NCI-H1694 (cell line): ENCODE measurements at places on chromosomes 5 and 9.

DNA sequence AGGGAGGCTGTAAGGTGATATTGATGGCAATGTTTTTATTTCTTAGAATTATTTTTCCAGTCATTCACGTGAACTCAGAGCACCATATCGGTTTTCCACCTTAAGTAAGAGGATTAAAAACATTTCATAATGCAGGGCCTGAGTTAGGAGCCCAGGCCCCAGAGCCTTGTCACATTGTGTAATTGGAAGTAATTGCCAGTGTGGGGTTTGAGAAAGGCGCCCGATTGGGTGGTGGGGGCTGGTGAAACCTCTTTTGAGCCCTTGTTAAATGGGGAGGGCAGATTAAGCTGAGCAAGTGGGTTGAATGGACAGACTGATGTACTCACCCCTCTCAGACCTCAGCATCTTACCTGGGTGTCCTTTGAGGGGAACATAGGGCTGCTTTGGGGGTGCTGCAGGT is 116.7 kb upstream of the PITX1 start:
- no peak for DNase-seq

- DNase-seq = no peak
These were observed 6.9 kb upstream of the TTC33 start for GRCh38 chr5:40762705-40763104.

DNA sequence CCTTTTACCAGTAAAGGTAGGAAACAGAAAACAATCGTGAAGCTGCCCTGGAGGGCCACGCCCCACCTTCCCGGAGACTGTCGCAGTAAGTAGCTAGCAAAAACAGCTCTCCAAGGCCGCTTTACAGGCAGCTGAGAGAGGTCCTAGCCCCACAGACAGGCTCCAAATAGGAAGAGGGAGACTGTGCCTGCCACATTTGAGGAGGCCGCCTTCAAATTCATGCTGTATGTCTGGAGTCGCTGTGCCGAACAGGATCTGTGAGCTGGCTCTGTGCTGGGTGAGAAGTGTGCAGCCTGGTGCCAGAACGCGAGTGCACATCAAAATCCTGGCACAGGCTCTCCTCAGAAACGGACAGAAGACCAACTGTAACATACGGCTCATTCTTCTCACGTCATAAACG is 582.2 kb downstream of the CETN3 start:
- DNase-seq = no peak

GRCh38 chr9:114037961-114038723 is 40.0 kb downstream of the AMBP start:
- DNase-seq = no peak

DNA sequence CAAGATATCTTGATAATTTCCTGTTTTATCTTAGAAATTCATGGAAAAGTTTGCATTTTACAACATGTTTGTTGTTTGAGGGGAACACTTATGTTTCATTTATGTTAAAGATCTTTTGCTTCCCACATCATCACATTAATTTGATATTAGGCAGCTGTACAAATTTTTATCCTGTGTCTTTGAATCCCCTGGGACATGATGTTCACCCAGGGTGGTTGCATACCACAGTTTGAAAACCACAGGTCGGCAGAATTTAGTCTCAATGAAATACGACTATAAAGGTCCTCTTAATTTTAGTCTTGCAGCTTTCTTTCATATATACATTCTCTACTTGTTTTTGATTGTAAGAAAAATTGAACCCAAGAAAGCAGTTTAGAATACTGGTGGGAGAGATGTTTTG is 3.7 kb downstream of the NAA35 start:
- DNase-seq = no peak

GRCh38 chr9:112173489-112174221 is 1.4 kb downstream of the SUSD1 start:
- DNase-seq = no peak

GRCh38 chr5:56309262-56309826 is 76.2 kb upstream of the ANKRD55 start:
- no peak for DNase-seq

GRCh38 chr5:157463081-157463480 is 3.1 kb downstream of the NIPAL4 start:
- DNase-seq = no peak

DNA sequence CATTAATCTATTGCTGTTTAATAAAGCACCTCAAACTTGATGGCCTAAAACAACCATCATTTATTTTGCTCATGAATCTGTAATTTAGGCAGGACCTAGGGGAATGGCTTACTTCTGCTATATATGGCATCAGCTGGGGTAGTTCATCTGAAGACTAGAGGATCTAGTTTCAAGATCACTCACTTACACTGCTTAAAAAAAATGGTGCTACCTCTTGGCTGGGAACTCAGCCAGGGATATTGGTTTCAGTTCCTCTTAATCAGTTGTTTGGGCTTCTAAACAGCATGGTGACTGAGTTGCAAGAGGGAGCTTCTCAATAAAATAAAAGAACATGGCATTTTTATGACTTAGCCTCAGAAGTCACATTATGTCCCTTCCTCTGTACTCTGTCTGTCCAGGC is 142.0 kb downstream of the FAM114A2 start:
- DNase-seq = peak; percentile 21

- no peak for DNase-seq
These were observed 94.4 kb downstream of the VAV2 start for GRCh38 chr9:133897675-133898074.

GRCh38 chr5:65382582-65382981 is 99.1 kb downstream of the ADAMTS6 start:
- no peak for DNase-seq

GRCh38 chr9:127887792-127888191 is 10.3 kb upstream of the AK1 start:
- no peak for DNase-seq

GRCh38 chr9:133142684-133143622 is 20.8 kb downstream of the GBGT1 start:
- no peak for DNase-seq

DNA sequence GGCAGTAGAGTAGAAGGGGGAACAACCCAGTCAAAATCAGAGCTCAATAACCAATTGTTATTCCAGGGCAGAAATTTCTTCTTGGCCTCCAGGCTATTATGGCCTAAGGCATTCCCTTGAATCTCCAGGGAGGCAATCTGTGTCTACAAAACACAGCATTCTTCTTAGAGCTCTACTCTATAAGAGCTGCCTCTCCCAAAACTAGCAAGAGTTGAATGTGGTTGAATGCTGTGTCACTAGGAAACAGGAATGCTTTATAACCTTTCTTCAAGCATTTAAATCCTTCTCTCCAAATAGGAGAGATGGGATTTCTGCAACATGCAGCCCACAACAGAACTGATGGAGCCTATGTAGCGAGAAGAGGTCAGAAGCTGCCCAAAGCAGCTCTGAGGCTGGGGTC is 97.1 kb upstream of the APC start:
- DNase-seq = no peak

DNA sequence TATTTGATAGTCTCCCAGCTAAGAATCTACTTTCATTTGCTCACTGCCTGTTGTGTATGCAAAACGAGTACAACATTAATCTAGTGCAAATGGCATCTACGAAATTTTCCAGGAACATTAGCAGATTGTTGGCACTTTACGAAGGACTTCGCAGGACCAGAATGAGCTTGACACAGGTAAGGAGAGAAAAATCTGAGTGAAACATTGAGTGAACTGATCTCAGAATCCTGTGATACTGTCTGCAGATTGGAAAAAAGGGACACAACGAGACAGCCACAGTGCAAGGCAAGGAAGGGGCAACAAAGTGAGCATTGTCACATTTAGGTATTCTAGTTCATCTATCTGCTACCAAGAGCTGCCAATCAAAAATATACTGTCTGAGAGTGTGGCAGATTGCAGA is 350.5 kb downstream of the ZNF608 start:
- no peak for DNase-seq

DNA sequence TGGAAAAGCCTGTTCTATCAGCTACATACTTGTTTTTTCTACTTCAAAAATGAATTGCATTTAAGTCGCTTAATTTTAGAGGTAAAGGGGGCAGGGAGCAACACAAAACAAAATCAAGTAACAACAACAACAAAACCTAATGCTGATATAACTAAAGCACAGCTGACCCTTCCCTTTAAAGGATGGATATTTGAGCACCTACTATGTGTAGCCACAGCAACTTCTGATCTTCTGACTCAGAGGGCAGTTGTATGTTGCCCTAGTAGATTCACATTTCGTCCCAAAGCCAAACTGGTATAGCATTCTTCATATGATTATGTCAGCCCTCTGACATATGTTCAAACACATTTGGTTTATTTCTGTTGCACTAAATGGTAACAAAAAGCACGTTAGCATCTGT is 6.8 kb downstream of the DAB2 start:
- DNase-seq = no peak

DNA sequence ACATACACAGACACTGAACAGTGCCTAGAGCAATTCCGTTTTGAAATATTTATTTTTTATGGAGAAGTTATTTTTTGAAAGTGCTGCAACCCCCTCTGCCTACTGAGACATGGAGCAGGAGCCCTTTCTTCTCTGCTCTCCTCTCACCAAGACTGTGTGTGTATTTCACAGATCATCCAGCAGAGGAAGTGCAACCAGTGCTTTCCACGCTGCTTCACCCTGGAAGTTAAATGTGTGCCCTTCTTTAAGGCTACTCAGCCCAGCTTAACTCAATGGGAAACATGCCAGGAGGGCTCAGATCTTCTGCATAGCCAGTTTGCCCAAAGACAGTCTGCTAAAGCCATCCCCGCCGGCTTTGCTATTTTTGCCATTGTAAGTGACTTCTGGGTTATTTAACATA is 606.3 kb downstream of the TLE1 start:
- DNase-seq = no peak

GRCh38 chr5:59206132-59206581 is 623.3 kb downstream of the RAB3C start:
- DNase-seq = no peak

DNA sequence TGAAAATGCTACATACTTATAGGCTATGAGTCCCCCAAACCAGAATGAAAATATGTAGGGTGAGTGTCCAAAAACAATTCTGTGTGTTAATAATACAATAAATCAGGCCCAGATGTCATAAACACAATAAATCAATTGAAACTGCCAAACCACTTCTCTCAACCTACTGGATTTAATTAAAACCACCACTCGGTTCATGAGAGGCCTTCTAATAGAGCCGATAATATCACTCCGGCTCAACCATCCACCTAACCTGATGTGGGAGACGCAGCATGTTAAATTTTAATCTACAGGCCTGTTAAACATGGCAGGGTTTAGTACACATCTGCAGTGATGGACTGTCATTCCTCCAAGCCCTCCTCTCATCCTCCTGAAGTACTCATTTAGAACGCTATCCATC is 734.5 kb upstream of the ZNF608 start:
- no peak for DNase-seq

- DNase-seq = no peak
These were observed 284.4 kb downstream of the DNAH5 start for GRCh38 chr5:13660072-13660471.

DNA sequence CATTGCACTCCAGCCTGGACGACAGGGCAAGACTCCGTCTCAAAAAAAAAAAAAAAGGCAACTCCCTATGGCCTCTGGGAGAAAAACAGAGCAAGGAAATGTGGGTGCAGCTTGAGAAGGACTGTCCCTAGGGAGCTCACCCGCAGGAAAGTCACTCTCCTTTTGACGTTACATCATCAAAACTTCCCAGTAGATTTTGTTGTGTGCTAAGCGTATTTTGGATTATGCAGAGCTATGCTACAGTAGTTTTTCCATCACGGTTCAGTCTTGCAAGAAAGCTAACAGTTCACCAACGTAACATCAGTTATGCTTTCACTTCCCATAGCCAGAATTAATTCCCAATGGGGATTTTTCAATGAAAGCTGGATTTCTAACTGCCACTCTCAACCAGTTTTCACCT is 138.8 kb downstream of the HSD17B3 start:
- DNase-seq = no peak

GRCh38 chr9:34179213-34180136 is 632 bp downstream of the UBAP1 start:
- DNase-seq = peak; percentile 18
